ENCODE measurements at places on chromosomes 5 and 9.

DNA sequence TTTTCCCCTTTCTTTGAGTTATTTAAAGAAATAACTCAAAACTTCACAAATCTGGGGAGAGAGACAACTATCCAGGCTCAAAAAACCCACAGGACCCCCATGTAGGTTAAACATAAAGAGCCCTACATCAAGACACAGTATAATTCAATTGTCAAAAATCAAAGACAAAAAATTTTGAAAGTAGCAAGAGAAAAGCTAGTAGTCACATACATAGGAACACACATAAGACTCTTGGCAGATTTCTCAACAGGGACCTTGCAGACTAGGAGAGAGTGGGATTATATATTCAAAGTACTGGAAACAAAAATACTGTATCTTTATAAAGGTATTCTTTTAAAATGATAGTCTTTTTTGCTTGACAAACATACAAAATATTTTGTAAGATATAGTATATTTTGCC is 296.9 kb downstream of the OSTF1 start:
- DNase-seq = no peak

DNA sequence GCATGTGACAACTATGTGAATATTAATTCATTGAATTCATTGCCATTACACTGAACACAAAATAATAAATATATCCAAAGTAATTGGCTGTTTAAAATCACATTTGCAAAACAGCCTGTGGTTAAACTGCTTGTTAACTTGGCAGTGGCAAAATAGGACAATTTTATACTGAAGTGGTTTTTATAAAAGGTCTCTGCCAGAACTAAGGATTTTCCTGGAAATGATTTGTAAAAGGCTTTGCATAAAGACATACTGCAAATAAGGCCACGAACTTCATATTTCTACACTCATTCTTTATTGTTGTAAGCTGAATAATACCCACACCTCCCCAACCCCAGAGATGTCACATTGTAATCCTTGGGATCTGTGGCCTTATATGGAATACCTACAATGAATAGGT is 370.3 kb upstream of the RGMB start:
- peak; percentile 26 for DNase-seq

DNA sequence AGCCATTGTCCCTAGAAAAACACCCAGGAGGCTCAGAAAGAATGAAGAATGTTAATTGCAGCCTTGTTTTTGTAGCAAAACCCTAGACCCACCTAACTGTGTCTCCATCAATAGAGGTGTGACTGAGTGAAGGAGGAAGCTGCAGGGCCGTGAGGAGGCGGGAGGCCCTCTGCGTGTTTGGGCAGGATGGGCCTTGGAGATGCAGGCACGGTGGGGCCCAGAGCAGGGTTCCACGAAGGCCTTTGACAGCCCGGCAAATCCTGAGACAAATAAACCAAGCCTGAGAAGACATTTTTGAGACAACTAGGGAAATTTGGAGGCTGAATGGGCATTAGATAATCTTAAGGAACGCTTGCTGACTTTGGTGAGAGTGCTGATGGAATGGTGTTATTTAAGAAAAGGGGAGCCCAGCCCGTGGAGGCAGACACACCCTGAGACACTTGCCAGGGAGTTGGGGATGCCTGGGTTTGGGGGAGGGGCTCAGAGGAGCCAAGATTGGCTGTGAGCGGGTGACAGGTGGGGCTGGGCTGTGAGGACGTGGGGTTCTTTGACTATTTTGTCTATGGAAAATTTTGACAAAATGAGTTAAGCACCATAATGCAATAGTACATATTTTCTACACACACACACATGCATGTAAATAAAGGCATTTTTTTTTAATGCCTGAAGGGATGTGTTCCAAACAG is 48.8 kb downstream of the BARX1 start:
- no peak for DNase-seq

DNA sequence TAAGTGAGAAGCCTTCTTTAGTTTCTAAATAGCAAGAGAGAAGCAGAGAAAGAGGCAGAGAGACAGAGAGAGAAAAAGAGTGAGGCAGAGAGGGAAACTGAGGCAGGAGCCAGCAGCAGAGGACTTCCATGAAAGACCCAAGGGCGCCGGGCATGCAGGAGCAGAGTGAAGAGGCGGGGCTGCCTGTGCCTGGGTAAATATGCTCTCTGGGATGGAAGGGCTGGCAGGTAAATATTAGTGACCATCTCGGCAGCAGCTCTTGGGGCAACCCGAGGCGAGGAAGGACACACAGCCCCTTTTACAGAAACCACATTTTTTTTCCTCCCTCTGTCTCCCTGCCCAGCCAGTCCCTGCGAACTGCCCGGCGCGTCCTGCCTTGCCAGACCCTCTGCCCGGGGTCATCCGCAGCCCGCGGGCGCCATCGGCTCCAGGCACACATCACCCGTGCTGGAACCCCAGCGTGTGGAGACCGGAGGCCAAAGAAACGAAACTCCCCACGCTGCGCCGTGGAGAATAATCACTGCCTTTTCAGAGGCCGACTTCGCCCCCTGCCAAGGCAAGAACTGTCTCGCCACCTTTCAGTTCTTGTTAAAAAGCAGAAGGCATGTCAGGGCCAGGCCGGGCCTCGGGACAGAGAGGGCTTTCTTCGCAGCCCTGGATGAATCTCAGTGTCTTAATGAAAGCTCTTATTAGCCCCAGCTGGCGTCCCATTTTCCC is 61.3 kb downstream of the BOD1 start:
- DNase-seq = no peak

DNA sequence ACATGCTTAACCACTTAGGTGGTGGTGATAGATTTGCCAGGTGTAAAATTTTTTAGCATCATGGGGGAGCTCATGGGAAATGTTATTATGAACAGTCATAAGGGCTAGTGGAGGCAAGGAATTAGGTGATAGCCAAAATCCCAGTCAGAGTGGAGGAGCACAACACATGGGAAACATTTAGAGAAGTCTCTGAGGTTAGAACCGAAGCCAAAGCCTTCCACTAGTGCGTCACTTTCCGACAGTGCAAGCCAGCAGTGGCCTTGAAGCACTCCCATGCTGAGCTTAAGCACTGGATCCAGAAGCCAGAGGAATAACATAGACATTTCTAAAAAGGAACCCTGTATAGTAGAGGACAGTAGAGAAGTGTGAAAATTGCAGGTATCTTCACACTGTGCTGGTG is 101.5 kb upstream of the SNX2 start:
- peak; percentile 7 for DNase-seq

Measured in EH (cell line).